ENCODE measurements at places on chromosomes 3 and 15.

- no peak for DNase-seq
Observed at GRCh38 chr3:190811775-190812480, 50.6 kb downstream of the GMNC start.

- no peak for DNase-seq
Observed at GRCh38 chr3:118171236-118171852, 863.3 kb downstream of the IGSF11 start.

- DNase-seq: no peak
Observed at GRCh38 chr3:25532431-25533162, 104.5 kb downstream of the RARB start.

GRCh38 chr15:77548589-77549557 is 83.8 kb downstream of the LINGO1 start:
- no peak for DNase-seq

All from cerebellar nuclear complex (tissue), 1 donor.